ENCODE measurements at places on chromosomes 3 and 15.

DNA sequence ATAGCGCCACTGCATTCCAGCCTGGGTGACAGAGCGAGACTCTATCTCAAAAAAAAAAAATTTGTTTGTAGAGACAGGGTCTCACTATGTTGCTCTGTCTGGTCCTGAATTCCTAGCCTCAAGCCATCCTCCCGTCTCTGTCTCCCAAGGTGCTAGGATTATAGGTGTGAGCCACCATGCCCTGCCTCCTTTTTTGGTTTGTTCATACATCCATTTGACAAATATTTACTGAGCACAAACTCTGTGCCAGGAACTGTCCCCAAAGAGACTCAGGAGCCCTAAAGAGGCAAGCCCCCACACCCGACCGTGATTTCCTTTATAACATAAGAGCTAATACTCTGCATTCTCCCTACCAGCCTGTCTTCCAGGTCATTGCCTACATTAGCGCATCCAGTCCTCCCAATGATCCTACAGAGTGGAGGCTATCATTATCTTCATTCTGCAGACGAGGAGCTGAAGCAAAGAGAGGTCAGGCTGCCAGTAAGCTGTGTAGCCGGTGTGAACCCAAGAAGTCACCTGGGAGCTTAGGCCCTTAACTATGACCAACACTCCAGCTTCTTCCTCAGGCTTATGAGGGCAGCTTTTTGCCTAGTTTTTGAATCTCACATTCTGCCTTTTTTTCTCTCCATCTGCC is 6.3 kb upstream of the PXK start:
- DNase-seq, result no peak

DNA sequence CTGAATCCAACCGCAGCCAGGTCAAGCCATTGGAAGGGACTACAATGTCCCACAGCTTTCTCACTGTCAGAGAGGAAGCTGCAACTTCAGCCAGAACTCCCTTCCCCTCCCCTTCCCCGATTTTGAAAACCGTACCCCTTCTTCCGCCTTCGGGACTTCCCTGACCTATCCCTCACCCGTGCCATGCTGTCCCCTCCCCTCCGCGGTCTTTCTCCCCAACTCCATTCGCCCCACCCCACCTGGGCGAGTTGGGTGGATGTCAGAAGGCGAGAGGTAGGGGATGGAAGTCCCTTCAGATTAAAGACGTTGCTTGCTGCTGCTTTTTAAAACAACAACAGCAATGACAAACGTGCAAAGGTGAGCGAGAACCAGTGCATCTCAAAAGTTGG is 723 bp downstream of the CPNE4 start:
- no peak for DNase-seq

DNA sequence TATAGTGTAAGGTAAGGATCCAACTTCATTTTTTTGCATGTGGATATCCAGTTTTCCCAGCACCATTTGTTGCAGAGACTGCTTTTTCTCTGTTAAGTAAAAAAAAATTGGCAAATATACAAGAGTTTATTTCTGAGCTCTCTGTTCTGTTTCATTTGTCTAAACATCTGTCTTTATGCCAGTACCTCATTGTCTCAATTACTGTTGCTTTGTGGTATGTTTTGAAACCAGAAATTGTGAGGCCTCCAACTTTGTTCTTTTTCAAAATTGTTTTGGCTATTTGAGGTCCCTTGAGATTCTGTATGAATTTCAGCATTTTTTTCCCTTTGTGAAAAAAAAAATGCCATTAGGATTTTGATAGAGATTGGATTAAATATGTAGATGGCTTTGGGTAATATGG is 150.5 kb downstream of the MINAR1 start:
- DNase-seq, result no peak

DNA sequence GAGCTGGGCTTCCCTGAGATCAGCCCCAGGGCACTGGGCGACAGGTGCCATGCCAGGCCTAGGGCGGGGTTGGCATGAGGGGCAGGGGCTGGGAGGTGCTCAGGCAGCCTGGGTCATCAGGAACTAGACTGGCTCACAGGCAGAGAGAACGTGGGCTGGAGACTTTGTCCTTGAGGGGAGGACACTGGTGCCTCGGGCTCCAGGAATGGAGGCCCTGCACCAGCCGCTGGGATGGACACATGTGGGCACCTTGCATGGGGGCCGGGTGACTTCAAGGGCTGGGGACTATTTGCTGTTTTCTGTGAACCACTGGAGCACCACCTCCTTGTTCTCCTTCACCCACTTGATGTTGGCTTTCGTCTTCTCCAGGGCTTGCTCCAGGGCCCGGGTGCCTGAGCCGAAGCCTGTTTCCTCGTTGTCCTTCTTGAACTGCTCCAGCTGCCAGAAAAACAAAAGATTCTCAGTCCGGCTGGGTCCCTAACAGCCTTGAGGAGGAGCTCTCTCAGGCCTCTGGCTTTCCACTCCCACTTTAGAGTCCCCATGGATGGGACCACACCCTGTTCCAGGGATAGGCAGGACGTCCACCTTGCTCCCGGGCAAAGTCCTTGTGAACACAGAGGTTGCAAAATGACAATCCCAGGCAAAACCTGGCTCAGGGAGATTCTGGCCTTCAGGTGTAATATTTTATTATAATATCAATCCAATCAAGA is 9.1 kb downstream of the MESP2 start:
- DNase-seq, result no peak

GRCh38 chr15:70265466-70265978 is 167.8 kb upstream of the TLE3 start:
- no peak for DNase-seq

- DNase-seq, result no peak
These were observed 130.3 kb downstream of the CHDH start for GRCh38 chr3:53715815-53716483.

- DNase-seq, result no peak
These were observed 383.9 kb upstream of the DPH6 start for GRCh38 chr15:35929740-35930444.

GRCh38 chr15:33150971-33151370 is 43.5 kb downstream of the FMN1 start:
- no peak for DNase-seq

GRCh38 chr3:133408961-133409360 is 9.1 kb downstream of the BFSP2 start:
- DNase-seq, result no peak

DNA sequence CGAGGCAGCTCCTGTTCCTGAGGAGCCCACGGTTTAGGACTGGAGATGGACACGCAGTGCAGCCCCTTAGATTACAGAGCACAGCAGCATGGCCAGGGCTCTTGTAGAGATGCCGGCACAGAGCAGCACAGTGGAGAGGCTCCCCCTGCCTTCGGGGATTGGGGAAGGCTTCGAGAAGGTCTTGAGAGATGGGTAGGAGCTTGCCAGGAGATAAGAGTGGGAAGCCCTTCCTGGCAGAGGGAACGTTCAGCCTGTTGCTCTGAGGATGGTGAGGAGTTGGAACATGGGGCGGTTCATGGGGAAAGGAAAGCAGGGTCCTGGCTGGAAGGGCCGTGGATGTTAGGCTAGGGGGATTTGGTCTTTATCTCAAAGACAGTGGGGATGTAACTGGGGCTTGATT is 10.0 kb downstream of the EPB42 start:
- no peak for DNase-seq

Data from HL-60 (cell line).